ENCODE measurements at places on chromosomes 4 and X. TPM values are rescaled to one million over a fixed set of nuclear protein-coding genes. Genes with fewer than 3 reads are reported as not detected.

The SLC16A2 gene
- 4.3 TPM for total RNA-seq

The ADGRG4 gene
- 0.12 TPM for total RNA-seq

The CFAP47 gene
- 0.20 TPM for total RNA-seq

The FGA gene
- 0.83 TPM for total RNA-seq

GRCh38 chr4:182448281-182449151 is 205.3 kb downstream of the TENM3 start:
- peak; percentile 94 for DNase-seq

- peak; percentile 72 for DNase-seq
Measured at GRCh38 chr4:39698424-39699009, 581 bp downstream of the UBE2K start.

Data from psoas muscle (tissue), 8 donors.